Activated CD4-positive, CD25-positive, alpha-beta regulatory T cell (primary cell): ENCODE measurements at places on chromosomes 13 and 19.

DNA sequence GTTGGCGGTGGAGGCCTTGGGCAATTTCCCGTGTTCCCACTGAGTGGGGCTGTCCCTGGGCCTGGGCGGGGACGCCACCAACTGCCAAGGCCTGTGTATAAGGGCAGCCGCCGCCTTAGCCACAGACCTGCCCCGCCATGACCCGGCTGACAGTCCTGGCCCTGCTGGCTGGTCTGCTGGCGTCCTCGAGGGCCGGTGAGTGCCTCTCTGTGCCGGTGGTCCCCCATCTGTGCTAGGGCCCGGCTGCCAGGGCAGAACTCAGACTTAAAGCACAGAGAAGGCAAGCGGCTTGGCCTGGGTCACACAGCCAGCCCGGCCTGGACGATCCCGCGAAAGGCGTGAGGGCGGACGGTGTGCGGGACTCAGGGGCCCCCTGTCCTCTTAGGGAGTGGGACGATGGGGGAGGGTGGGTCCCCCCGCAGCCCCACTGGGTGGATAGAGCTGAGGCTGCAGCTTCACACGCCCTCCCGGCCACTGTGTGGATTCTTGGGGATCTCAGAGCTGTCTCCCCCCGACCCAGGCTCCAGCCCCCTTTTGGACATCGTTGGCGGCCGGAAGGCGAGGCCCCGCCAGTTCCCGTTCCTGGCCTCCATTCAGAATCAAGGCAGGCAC is at the start of gene AZU1:
Gene AZU1 (plus strand): TSS at position 128 of the 612 bp plus-strand sequence. CDS start 10 bp downstream, at position 138.
- no peak for DNase-seq

- no peak for DNase-seq
Observed at GRCh38 chr19:19508217-19508616, 7.1 kb downstream of the TSSK6 start.

- DNase-seq: no peak
Observed at GRCh38 chr19:10173527-10173926, 21.2 kb downstream of the DNMT1 start.

DNA sequence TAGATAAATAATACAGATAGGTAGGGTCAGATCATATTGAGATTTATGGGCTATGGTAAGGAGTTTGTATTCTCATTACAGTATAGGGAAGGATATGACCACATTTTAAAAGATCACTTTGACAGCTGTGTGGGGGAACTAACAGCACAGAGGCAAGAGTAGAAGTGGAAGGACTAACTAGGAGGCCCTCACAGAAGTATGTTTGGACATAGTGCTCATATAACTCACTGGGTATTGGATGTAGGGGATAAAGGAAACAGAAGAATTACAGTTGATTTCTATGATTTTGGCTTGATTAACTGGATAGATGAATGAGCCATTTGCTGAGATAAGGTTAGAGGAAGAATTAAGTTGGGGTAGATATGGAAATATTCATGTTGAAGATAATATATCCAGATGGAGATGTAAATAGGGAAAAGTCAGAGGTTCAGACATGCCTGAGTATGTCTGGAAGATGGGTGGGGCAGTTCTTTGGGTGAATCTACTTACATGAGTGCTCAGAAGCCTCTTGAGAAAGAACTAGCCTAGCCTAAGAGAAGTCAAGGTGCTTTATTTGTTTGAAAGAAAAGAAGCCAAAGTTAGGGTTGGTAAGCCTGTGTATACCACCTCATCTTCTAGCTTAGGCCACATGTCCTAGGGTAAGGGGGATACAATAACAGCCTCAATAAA is 133.4 kb downstream of the NDFIP2 start:
- no peak for DNase-seq

- DNase-seq: no peak
Observed at GRCh38 chr13:98216135-98216565, 39.1 kb upstream of the RNF113B start.

- no peak for DNase-seq
Observed at GRCh38 chr19:27794494-27795042, 1418.4 kb downstream of the UQCRFS1 start.

GRCh38 chr13:49240017-49240416 is 7.7 kb upstream of the CDADC1 start:
- no peak for DNase-seq
